ENCODE measurements at places on chromosomes 5 and 9. TPM values are rescaled to one million over a fixed set of nuclear protein-coding genes. Genes with fewer than 3 reads are reported as not detected.

The CTXN3 gene
- not detected for total RNA-seq

The SEMA5A gene
- 29.3 TPM for total RNA-seq

The BTNL9 gene
- 125 TPM for total RNA-seq

DNA sequence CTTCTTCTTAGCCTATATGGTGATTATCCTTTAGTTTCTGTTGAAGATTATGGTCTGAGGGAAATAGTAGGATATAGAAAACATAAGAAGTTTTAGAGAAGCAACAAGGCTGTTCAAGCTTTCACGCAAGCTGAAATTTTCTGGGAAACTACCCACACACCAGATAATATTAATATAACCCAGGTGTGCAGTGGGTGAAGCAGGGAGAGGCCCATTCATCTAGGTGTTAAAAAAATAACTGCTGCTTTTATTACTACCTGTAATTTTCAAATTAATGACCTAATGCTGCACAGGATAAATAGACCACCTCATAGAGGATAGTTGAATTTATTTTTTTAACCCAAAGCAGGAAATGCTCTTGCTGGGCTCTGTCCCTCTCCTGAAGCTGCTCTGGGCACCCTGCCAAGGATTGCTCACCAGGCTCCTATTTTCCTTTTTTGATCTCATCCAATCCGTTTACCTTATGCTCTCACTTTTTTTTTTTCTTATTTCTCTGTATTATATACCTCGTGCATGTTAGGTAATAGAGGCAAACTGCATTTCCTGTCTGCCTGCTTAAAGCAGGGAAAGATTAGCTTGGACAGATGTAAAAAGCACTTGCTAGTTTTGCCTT is 124.3 kb upstream of the SLC12A2 start:
- peak; percentile 58 for DNase-seq

GRCh38 chr5:126527892-126528291 is 67.1 kb downstream of the ALDH7A1 start:
- no peak for DNase-seq

DNA sequence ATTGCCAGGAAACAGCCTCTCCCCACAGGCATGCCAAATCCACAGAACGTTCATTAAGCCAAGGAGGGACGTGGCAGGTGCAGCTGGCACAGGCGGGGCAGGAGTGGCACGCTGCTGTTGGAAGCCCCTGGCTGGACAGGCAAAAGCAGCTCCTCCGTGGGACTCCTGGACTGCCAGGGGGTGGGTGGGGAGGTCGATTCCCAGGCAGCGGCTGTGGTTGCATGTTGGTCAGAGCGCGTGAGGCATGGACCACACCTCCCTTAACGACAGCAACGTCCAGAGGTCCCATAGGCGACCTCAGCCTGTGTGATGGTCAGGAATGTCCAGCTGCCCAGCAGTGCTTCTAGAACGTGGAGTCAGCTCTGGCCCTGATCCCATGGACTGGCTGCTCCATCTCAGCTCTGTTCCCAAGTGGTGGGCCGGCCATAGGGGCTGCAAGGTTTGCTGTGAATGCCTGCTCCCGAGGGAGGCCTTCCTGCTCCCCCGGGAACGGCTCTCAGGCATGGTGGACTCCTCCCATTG is 6.9 kb downstream of the SLC6A19 start:
- peak; percentile 32 for DNase-seq

- peak; percentile 89 for DNase-seq
Measured at GRCh38 chr9:133238851-133239532, 29.9 kb upstream of the OBP2B start.

DNA sequence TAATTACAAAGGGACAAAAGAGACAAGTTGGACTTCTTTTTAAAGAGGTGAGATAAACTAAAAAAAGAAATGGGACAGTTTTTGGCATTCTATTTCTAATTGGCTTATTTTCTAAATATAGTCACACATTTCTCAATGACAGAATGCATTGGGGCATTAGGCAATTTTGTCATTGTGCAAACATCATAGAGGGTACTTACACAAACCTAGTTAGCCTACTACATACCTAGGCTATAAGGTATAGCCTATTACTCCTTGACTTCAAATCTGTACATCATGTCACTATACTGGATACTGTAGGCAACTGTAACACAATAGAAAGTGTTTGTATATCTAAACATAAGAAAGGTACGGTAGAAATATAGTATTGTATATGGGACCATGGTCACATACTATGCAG is 56.1 kb downstream of the LSM11 start:
- no peak for DNase-seq

DNA sequence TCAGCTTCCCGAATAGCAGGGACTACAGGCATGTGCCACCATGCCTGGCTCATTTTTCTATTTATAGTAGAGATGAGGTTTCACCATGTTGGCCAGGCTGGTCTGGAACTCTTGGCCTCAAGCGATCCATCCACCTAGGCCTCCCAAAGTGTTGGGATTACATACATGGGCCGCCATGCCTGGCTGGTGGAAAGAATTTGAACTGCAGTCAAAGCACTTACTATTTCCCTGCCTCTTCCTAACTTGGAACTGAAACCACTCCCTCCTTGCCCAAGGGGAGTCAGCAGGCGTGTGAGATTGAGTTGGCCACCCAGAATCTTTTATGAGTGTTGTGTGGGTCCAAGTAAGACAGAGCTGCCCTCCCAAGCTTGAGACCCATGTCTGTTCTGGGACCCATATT is 86.1 kb upstream of the PTPN3 start:
- DNase-seq, result no peak

GRCh38 chr5:133393776-133394476 is 218.4 kb downstream of the FSTL4 start:
- no peak for DNase-seq

- DNase-seq, result no peak
Measured at GRCh38 chr9:1922026-1922425, 93.1 kb upstream of the SMARCA2 start.

DNA sequence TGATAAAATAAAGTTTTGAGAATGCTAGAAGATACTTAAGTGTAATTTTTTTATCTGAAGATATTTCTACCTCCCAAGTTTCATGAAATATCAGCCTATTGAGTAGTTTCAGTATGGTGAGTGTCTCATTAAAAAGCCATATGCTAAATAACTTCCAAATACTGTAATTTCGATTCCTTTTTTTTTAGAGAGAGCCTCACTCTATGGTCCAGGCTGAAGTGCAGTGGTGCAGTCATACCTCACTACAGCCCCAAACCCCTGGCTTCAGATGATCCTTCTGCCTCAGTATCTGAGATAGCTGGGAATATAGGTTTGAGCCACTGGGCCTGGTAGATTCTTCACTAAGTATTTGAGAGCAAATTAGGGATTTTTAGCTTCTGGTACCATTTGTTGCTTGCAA is 24.5 kb downstream of the CDC42SE2 start:
- no peak for DNase-seq

All from lower lobe of right lung (tissue), 2 donors.